GM04504 (cell line): ENCODE measurements at places on chromosomes 4 and X.

DNA sequence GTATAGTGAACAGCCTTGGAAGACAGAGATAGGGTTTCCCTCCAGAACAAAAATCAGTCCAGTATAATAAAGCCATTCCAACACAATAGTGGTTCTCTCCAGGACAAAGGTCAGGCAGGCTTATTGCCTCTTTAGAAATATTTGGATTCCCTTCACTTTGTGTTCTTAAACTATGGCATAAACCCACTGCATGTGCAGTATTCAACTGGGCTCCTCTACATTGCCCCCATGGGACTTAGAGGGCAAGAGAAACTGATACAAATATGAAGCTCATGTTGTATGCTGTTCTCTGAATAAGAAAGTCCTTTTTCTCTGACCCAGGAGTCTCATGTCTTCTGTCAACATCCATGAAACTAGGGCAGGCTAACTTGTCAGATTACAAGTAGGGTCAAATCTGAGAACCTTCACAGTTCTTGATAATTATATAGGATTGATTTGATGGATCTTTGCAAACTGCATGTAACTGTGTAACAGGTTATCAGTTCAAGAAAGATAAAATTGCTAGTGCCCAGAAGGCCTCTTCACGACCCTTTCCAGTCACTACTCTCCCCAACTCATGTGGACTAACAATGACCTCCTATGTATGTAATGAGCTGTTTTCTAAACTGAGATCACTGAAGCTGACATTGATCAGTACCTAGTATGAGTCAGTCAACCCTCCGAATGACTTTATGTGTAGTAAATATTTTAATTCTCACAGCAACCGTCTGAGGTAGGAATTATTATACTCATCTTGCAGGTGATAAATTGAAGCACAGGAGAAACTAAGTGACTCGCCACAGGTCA lies 31.9 kb upstream of the FAM9C start:
- no peak for DNase-seq

DNA sequence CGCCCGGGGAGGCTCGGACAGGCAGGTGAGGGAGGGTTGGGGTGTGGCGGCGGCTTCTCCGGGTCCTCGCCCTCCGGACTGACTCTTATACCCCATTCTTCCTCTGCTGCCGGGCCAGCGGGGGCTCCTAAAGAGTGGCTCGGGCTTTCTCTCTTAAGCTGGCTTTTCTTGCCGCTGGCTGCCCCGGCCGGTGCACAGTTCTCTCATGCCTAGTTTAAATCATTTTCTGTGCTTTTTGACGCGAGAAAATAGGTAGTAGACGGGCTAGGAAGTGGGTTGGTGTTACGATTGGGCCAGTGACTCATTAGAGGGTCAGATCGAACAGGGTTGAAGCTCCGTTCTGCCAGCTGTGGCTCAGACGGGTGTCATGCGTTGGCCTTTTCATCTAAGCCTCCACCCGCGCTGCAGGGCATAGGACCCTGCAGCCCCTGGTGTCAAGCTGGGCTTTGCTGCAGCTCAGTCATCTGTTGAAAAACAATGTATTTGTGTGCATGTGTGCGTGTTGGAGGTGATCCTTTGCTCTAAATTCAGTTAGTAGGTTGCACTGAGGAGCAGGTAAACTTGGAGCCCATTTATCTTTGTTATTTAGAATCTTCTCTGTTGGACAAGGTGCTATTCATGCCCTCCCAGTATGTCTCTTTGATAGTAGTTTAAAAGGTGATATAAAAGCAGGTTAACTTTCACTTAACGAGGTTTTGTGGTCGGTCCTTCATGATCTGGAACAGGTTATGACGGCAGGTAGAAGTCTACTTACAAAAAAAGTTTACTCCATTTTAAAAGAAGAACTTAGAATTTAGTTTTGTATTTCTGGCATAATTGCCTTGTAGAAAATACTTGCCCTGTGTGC lies 802 bp downstream of the BMP2K start:
- peak; percentile 36 for DNase-seq

DNA sequence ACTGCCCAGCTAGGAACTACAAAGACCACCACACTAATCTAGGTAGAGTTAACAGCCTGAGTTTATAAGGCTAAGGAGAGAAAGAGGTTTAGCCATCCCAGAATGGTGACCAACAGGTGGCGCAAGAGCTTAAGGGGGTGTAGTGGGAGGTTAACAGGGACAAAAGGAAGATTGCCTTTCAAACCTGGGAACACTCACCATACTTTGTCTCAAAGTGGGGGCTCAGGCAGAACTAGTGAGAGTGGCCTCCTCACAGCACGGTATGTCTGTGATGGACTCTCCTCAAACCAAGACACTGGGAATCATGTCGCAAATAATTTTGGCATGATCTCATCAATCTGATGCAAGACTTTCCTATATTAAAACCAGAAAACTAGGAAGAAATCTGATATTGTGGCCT lies 23.4 kb downstream of the CCNI start:
- DNase-seq, result peak; percentile 50

DNA sequence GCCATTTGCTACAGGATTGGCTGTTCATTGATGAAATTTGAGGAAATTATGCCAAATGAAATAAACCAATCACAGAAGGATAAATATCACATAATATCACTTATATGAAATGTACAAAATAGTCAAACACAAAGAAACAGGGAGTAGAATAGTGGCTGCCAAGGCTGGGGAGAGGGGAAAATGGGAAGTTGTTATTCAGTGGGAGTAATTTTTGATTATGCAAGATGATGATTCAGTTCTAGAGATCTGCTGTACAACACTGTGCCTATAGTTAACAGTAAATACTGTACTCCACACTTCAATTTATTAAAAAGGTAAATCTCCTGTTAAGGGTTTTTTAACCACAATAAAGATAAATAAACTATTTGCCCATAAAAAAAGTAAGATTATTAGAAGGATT lies 101.1 kb downstream of the TMA16 start:
- no peak for DNase-seq

DNA sequence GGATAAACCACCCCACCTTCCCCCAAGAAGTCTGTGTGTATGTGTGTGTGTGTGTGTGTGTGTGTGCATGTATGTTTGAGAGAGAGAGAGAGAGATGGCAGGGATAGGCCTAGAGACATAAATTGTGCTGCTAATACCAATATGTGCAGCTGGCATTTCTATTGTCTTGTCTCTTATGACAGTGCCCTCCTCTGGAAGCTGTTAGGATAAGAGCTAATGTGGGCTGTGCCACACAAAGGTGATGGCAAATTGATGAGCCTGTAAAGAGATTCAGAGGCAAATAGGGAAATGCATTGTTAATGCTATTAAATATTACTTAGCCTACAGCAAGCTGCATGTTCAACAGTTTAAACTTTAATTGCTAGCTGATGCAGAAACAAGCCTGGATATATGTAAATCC lies 332.0 kb downstream of the NKX6-1 start:
- DNase-seq, result no peak

DNA sequence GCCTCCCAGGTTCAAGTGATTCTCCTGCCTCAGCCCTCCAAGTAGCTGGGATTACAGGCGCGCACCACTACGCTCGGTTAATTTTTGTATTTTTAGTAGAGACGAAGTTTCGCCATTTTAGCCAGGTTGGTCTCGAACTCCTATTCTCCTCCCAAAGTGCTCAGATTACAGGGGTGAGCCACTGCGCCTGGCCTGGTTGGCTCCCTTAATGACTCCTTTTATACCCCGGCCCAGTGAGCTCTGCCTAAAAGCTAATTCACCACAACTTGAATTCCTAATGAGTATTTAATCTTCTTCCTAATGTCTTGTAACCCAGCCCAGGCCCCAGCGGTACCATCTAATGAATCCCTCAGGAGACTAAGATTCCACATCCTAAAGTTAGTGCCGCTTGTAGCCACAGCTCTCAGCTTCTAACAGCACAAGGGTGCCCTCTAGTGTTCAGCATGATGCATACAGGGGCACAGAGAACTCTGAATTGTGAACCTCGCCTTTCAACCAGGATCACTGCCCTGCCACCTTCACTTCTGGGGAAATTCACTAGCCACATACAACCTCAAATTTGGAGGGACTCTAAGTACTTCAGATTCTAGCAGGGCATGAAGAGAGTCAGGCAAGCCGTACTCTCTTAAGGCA lies 89.5 kb downstream of the OR13H1 start:
- DNase-seq, result peak; percentile 24

DNA sequence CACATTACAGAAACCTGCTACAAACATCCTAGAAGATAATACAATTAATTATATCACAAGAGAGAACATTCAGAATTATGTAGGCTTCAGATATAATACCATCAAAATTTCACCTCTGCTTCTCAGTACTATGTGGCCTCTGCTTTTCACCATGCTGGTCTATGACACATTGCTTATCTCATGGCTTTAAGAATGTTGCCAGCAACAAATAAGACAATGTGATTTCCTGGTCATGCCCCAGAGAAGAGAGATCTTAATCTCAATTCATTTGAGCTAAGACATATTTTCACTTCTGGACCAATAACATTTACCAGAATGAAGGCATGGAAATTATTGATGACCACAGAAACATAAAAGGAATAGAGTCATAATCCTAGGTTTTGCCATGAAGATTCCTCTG lies 1233.4 kb upstream of the ADGRL3 start:
- DNase-seq, result no peak

DNA sequence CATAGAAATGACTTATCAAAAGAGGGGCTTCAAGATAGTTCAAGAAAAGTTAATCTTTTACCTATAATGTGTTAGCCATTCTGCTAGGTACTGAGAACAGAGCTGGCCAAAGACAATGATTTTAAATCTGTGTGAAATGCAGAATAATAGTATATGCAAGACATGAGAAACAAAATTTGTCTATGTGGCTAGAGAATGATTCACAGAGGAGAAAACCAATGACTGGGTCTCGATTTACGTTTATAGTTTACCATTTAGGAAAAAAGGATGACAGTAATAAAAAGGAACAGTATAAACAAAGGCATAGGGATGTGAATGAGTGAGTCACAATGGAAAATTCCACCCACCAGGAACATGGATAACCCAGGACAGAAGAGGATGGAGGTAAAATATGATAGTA lies 31.9 kb downstream of the NPFFR2 start:
- DNase-seq, result no peak

DNA sequence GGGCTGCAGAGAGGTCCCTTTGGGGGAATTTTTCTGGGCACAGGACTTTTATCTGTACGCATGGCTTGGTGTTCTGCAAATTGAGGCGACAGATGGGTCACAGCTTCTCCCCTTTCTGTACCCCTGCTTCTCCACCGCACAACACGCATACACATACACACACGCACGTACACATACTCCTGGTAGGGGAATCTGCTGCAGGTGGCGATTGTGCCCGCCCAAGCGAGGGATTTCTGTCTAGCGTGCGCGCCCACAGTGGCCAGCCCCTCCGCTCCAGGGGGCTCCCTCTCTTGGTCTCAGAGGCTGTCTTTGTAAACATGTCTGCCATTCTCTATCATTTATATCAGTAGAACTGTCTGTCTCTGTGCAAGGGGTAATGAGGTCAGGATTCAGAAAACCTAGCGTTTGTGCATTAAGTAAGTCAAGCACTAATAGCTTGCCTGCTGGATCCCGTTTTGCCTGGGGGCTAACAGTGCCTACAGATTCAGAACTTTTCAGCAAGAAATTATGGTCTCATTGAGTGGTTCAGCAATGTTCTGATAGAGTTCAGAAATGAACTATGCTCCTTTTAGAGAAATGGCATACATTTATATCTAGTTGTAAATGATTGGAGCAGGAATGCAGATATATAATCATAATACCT lies 2.2 kb downstream of the GRID2 start:
- DNase-seq, result no peak
